Hematopoietic multipotent progenitor cell treated with erythropoietin and hydrocortisone succinate and interleukin-3 and kit ligand, for 4 days (in vitro differentiated cells): ENCODE measurements at places on chromosomes 6 and 20.

- no peak for DNase-seq
Measured at GRCh38 chr20:62425281-62426058, 1.9 kb downstream of the RBBP8NL start.

GRCh38 chr20:10551732-10552724 lies 116.9 kb downstream of the SLX4IP start:
- DNase-seq: peak; percentile 23

DNA sequence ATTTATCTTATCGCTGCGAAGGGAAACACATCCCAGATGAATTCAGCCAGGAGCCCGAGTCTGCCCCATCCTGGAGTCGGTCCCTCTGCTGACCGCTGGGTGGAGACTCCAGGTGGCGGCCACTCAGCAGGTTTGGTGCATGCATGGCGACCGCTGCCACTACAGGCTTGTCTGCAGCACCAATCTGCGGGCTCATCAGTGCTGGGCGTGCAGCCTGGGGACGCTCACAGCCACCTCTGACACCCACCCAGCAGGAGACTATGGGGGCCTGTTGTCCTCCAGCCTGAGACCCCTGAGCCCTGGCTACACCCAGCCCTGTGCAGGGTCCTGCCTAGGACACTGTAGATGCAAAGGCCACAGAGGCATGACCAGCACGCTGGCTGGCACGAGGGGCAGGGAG lies 40.5 kb upstream of the GATA5 start:
- DNase-seq: no peak

- peak; percentile 89 for DNase-seq
Measured at GRCh38 chr20:36836591-36837269, 39.2 kb upstream of the TLDC2 start.

DNA sequence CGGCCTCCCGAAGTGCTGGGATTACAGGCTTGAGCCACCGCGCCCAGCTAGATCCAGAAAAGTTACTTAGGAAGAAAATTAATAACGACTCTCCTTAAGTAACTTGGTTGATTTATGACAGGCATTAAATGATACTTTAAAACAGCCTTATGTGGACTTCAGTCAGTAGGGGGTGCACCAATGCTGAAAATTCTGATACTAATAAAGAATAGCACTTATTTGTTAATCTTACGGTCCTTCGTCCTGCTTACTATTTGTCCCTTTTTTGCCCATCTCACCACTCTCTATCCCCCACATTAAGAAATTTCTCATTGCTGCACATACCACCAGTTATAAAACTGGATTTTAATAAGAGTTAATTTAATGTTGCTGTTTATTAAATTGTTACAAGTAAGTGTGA lies 12.7 kb upstream of the PRELID3B start:
- peak; percentile 63 for DNase-seq

DNA sequence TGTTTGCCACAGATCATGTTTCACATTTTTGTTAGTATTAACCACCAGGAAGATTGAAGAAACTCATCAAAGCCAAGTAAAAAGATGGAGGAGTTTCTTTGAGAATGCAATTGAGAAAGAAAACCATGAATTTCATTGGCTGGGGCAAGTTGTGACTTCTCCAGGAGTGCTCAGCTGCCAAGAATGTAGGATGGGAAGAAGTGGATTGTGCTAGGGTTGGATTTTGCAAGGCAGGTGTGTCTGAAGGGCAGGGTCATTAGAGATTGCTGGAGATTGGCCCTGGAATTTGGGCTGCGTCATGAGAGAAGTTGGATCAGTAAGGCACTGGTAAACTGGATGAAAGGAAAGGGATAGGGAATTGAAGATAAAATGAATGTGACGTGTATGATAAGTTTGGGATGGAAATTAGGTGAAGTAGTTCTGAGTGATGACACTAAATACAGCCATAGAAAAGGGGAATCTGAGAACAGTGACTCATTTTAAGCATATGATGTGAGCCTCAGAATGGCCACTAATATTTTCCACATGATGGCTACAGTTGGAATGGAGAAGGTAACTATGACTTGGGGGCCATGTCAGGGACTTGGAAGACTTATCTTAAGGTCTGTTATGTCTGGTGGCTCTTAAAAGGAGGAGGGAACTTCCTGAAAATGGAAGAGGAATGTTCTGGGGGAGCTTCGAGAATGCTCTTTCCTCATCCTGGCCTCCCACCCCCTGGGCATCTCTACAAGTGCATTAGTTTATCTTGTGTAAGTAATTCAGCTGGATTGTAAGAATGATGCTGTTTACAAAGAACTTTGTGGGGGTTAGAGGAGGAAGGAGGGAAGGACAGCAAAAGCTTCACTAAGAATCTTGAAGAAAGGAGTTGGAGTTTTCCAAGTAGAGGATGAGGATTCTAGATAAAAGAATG lies 27.8 kb upstream of the ERVFRD-1 start:
- no peak for DNase-seq

DNA sequence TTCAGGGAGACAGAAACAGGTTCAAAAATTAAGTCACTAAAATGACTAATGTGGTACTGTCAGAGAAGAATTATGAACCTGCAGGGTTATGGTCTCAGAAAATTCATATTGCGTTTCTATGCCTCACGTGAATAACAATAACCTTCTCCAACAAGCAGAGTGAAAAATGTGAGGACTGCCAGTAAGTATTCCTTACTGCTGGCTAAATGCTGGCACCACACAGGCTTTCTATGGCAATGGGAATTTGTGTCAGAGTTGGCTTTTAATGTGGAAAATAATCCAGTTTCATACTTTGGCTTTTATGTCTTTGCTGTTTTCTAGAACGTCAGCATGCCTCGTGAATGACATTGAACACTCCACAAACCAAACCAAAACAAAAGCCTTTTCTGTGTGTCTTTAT lies 656.0 kb downstream of the KIF16B start:
- DNase-seq: no peak

- DNase-seq: no peak
Measured at GRCh38 chr20:22590662-22591061, 6.3 kb upstream of the FOXA2 start.

DNA sequence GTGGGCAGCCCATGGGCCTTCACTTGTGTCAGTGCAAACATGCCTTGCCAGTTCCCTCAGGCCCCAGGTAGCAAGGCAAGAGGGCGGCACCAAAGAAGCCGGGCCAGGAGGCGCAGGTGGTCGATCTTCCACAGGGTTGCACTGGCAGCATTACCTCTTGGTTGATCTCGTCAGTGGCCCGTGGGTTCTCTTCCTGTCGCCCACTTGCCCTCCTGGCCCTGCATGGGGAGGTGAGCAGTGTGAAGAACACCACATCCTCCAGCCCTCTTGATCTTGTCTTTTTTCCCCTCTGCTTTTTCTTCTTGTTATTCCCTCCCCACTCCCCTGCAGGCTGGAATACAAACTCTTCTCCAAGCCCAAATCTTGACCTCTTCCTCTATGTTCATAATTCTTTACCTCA lies 3.0 kb upstream of the CST11 start:
- DNase-seq: no peak

DNA sequence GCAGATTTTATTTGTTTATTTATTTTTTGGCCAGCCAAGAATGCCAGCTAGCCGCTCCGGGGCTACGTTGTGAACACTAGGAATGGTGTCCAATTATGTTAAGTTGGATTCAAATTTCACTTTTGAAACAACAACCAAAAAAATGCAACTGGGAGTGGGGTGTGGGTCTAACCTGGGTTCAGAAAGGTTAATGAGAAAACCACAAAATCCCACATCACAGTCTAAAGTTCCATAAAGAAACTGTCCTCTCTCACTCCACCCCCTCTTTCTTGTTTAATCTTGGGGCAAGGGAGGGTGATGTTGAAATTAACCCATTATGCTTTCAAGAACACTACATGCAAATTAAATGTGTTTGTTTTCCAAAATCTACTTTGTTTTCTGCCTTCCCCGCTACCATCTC lies 77.2 kb downstream of the LINC00237 start:
- DNase-seq: no peak

DNA sequence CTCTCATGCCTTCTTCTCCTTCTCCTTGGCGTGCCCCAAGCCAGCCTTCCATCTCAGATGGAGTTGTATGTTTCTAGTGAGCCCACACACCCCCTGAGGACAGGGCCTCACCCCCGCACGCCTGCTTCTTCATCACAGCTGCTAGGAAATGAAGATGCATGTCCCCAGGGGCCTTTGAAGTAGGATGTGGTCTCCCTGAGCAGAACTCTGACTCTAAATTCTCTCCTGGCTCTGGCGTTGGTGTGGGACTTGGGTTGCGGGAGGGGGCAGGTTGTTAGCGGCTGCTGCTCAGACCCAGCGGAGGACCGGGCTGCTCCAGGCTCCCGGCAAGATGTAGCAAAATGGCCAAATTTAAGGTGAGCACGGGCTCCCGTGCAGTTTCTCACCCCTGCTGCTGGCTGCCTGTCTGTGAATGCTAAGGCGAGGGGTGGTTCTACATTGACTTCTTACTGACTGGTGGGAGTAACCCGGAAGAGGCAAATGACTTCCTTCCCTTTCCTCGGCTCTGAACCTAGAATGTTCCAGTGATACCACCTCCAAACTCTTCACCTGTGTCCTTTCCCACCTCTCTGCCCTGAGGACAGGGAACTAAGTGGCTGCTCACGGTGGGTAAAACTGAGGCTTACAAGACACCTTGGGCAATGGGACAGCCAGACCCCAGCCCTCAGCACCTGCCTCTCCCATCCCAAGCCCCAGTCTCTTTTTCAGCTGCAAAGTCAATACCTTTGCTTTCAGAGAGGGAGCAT lies 8.8 kb downstream of the SYNJ2 start:
- no peak for DNase-seq

GRCh38 chr6:5403609-5404008 lies 142.3 kb downstream of the FARS2 start:
- peak; percentile 19 for DNase-seq

- DNase-seq: no peak
Measured at GRCh38 chr6:88775866-88776571, 187.4 kb downstream of the RNGTT start.

- DNase-seq: no peak
Measured at GRCh38 chr20:43440531-43440930, 17.2 kb upstream of the SRSF6 start.

DNA sequence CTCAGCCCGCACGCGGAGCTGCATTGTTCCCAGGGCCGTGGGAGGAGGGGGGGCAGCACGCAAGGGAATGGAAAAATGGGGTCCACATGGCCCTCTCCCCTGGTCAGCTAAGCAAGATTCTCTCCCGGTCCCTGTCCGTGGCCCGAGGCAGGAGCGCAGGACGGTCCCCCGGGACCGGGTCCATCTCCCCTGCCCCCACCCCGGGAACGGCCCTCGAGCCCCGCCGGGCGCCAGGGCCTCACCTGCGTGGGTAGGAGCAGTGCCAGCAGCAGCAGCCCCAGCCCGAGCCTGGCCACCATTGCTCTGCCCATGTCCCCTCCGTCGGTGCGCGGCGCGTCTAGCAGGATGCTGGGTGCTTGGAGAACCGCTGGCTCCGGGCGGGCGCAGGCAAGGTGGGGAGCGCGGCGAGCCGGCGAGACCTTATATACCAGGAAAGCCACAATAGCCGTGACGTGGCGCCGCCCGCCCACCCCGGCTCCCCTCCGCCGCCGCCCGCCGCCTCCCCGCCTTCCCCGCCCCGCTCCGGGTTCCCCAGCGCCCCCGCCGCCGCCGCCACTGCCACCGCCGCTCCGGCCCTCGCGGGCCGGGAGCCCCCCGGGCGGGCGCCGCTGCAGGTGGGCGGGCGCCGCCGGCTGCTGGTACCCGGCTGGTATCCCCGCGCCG lies at the start of gene CD24:
Gene CD24 (minus strand): TSS at position 394 of the 663 bp plus-strand sequence. CDS start 83 bp downstream, at position 311.
- DNase-seq: no peak

DNA sequence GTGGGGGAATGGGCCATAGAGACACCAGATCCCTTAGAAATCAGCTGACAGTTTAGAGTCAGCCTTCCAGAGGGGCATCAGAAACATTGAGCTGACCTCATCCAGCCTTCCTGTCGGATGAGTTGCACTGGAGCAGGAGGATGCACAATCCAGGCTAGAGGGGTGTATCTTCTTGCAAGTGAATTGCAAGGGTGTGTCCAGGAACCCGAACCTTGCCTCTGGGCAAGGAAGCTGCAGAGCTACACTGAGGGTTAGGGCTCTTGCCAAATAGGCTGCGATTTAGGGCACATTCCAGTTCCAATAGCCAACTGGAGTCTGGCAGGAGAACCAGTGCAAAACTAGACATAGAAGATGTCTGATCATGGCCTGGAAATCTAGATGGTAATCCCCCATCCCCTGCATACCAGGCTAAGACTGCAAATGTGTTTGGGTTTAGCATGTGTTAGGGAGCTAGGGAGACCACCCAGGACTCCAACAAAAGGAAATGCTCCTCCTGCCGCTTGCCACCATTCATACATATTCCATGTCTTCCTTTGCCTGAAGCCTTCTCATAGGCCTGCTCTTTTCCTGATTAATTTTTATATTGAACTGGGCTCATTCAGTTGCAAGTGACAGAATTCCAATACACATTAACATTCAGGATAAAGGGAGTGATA lies 6.3 kb upstream of the UTRN start:
- DNase-seq: no peak

DNA sequence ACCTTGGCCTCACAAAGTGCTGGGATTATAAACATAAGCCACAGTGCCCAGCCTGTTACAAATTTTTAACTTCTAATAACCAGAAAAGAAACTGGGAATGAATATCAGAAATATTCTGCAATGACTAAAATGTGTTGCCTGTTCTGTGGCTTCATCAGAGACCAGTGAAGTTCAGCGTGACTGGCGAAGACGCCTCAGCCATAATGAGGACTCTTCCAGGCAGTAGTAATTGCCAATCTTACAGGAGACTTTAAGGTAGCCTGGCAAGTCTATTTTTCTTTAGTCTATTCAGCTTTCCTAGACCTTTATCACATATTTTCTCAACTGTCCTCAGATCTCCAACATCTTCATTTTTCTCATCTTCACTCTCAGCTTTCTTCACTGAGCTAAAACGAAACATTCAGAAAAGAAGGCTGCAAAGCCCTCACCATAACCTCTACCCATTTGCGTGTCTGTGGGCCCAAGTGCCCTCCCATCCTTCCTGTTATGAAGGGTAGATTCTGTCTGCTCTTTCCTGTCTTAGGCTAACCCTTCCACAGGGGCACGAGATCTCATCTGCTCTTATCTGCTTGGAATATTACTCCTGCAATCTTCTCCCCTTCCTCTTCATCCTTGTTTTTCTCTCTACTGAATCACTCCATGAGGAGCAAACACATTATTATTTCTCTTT lies 42.0 kb upstream of the OLIG3 start:
- DNase-seq: no peak

GRCh38 chr6:63676412-63677114 lies 41.0 kb downstream of the PHF3 start:
- DNase-seq: no peak
